ENCODE measurements at places on chromosomes 13 and 19.

GRCh38 chr13:111845621-111846351 is 221.2 kb upstream of the SOX1 start:
- DNase-seq = no peak

- no peak for DNase-seq
These were observed 10.2 kb downstream of the SIGLEC8 start for GRCh38 chr19:51448011-51448410.

- DNase-seq = no peak
These were observed 40.8 kb downstream of the SLC7A9 start for GRCh38 chr19:32828643-32829344.

DNA sequence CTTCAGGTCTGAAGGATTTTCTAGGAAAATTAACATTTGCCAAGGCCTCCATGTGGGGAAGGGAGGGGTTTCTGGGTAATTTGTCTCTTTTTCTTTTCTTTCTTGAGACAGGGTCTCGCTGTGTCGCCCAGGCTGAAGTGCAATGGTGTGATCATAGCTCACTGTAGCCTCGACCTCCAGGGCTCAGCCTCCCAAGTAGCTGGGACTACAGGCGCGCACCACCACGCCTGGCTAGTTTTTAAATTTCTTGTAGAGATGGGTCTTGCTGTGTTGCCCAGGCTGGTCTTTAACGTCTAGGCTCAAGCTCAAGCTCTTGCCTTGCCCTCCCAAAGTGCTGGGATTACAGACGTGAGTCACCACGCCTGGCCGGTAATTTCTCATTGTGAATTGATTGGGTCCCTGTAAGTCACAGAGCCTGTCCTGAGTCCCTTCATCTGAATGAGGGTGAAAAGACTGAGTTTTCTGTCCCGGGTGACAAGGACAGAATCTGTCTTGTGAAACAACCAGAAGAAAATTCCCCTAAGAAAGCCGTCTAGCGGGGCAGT is 10.0 kb upstream of the SPC24 start:
- DNase-seq = no peak

GRCh38 chr13:24066405-24067295 is 93.9 kb upstream of the SPATA13 start:
- DNase-seq = no peak
